AG04449 (cell line): ENCODE measurements at places on chromosomes 16 and 17.

DNA sequence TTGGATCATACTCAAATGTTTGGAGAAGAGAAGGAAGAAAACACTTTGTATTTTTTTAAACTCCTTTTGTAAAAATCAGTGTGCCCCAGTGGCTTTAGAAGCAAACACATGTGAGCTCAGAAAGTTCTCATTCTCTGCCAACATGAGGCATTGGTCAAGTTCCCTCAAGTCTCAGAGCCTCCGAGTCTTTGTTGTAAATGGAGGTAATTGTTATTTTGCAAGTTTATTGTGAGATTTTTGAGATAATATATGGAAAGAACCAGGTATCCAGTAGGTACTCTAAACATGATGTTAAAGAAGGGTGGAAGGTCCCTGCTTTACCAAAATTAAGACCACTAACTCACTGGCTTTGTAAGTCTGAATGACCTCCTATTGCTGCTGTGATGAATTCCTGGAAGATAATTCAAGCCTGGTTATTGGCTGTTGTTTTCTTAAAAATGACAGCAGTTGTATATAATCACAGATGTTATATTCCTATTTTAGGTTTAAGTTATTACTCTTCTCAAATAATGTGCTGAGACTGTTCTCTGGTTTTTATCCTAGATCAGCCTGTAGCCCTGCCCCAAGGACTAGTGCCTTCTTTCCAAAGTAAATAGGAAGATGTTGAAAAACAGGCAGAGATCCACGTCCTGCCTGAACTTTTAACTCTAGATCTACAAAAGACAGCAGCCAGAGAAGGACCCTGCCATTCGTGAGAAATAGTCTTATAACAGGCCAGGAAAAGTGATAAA lies 2.4 kb downstream of the HLF start:
- no peak for DNase-seq

GRCh38 chr17:57485916-57486881 lies 229.9 kb downstream of the MSI2 start:
- no peak for DNase-seq

DNA sequence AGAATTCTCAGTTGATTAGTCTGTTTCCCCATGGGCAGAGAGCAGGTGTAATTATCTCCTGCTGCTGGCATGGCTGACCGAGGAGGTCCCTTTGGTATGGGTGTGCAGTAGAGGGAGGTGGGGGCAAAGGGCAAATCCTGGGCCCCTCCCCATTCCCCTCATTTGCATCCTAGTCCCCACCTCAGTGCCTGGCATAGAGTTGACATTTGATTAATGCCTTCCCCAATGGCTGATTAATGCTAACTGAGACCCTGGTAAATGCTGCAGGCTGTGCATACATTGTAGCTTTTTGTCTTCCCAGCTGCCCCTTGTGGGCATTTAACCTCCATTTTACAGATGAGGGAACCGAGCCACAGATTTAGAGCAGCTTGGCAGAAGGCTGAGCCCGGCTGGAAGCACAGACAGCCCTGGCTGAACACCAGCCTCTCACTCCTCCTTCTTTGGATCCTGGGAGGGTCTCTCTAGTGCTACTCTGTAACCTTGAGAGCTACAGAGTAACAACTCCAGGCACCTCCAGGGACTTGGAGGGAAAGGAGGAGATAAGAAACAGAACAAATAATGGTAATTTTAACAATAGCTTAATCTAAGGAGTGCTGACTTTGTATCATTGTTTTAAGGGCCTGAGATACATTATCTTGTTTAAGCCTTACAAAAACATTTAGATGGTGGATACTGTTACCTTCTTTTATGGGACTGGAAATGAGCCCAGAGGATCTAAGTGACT lies 5.1 kb downstream of the PLCG2 start:
- DNase-seq = no peak

DNA sequence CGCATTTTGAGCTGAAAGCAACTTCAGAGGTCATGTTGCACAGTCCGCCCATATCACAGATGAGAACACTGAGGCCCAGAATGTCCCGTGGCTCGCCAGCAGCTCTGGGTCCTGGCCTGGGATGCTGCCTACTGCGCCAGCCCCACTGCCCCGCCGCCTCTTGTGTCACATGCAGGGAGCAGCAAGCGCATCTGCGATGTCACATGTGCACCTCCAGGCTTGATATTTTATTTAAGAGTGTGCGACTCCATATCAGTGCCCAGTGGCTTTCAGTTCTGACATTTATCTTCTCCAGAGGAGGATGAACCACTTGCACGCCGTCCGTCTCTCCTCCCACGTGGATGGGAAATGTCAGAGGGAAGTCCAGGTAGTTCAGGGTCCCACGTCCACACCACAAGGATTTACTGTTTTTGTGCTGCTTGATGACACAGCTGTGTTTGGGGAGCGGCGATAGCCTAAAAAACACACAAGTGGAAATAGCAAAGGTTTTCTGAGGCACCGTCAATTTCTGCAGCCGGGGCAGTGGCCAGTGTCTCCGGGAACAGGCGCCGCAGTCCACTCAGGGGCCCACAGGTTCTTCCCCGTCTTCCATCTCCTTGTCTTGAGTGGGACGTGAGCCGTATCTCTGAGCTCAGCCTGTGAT lies 7.0 kb upstream of the RBFOX3 start:
- no peak for DNase-seq

- peak; percentile 10 for DNase-seq
Observed at GRCh38 chr17:78179372-78179771, 7.5 kb downstream of the TK1 start.

GRCh38 chr17:64261417-64262145 lies 1.5 kb downstream of the TEX2 start:
- DNase-seq = no peak

- DNase-seq = no peak
Observed at GRCh38 chr16:27424772-27425498, 23.0 kb downstream of the IL21R start.

DNA sequence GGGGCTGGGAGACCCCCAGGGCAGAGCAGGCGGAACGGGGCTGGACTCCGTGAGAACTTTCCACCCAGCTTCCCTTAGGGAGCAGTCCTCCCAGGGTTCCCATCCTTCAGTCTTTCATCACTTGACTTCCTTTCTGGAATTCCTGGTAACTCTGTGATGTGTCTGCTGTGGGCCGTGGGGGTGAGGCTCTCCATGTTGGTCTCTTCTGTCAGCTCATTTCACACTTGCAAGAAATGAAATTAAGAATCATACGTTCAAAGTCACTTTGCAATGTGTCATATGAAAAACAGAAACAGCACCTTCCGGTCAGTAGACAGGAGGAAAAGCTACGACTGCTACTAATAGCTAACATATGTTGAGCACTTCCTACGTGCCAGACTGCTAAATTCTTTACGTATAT lies 5.4 kb upstream of the BBS2 start:
- DNase-seq = peak; percentile 49

GRCh38 chr17:9389111-9389527 lies 186.5 kb downstream of the STX8 start:
- peak; percentile 89 for DNase-seq

- no peak for DNase-seq
Observed at GRCh38 chr17:34365340-34365739, 2.3 kb upstream of the CCL1 start.

DNA sequence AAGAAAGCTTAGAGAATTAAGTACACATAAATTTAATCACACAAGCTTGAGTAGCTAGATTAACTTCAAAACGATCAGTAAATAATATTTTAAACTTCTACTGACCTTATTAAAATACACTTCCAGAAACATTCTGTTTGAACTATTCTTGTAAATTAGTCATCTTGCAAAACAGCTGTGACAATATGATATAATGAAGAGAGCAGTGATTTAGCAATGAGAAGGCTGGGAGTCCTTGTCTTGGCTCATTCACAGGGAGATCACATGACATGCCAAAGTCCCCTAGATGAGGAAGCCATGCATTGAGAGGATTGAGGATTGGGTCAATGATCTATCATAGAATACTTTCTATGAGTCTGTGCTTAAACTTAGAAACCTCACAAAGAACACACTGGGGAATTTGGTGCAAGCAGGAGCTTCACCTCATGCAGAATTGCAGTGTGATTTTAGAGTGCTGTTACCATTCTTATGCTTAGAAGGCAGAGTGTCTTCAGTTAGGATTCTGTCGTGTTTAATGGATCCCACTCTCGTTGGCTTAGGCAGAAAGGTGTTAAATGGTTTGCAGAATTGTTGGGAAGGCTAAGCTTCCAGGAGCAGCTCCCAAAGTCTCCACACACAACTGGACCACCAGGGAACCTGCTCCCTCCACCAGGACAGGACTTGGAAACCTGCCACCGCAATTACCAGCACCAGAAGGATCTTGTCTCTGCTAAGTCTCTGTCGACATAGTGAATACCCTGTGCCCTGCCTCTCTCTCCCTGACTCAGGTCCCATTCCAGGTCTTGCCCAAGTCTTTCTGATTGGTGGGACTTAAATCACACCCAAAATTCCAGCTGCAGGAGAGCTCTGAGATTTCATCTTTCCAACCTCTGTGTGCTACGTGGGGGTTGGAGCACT lies 87.1 kb downstream of the USP22 start:
- DNase-seq = no peak
